ENCODE measurements at places on chromosomes 16 and 17.

DNA sequence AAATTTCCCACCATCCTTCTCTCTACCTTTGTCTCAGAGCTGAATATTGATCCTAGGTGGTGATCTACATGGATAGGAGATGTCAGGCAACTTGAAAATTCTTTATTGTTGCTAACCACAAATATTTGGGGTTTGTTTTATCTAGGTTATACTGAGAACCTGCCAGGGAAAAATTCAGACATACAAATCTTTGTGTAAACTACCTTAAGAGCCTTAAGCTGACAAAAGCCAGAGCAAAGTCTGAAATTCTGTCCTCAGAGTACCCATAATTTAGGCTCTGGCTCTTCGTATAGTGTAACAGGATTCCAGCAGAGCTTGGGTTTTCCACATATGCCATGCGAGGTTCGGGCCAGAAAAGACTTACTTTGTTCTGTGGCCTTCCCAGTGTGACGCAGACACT lies 406.7 kb upstream of the MAF start:
- DNase-seq: no peak

DNA sequence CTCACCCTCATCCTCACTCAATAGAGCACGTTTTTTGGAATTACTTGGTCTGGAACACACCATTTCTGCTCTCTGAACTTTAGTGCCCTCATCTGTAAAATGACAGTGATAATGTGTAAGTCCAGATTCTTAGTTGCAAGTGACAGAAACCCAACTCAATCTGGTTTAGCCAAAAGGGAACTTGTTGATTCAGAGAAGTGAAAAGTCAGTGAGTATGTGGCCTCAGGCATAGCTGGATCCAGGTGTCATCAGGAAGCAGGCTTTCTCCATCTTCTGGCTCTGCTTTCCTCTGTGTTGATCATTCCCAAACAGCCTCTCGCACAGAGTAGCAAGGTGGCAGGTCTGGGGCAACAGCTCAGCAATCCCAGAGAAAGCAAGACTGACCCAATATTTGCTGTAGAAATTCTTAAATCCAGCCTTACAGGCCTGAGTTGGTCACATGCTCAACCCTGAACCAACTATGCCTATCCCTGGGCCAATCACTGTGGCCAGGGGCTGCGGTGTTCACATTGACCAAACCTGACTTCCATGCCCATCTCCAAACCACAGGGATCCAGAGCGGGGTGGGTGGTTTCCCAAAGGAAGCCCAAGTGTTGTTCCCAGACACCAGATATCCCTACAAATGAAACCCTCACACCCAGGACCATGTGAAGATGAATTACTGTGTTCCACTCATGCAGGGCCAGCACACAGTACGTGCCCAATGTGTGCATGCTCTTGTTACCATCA lies 23.3 kb upstream of the ALKBH5 start:
- DNase-seq: no peak

GRCh38 chr16:86517652-86518258 lies 7.4 kb downstream of the FOXF1 start:
- peak; percentile 83 for DNase-seq

- DNase-seq: no peak
Observed at GRCh38 chr16:51523400-51523799, 372.3 kb upstream of the SALL1 start.

DNA sequence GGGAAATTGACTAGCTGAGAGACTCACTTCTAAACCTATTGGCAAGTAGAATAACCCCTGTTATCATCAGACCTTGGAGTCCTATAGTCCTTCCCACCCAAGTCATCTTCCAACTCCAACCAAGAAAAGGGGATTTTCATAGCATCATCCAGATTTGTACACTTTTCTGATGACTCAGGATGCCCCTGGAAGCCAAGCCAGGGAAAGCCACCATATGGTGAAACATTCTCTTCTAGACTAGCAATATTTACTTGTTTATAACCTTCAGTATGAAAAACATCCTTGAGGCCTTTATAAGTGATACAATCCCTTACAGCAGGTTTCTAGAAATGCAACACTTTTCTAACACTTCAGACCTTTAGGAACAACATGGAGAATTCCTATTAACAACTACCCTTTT lies 618.8 kb upstream of the CDH11 start:
- no peak for DNase-seq

DNA sequence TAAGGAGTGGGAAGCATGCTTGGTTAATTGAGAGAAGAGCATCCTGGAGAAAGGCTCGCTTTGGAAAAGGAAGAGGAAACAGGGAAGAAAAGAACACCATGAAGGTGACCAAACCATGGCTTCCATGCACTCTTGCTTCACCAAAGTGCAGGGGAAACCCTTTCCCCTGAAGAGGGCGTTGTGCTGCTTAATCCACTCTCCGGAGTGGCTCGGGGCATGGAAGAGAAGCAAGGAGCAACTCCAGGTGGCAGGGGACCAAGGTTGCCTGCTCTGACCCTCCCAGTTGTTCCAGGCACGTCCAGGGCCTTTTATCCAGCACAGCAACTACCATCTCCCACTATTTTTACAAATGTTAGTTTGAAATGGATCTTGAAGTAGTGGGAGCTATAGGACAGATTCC lies 108.1 kb downstream of the STX8 start:
- DNase-seq: peak; percentile 30

GRCh38 chr17:80891397-80892018 lies 100.1 kb upstream of the CHMP6 start:
- no peak for DNase-seq

DNA sequence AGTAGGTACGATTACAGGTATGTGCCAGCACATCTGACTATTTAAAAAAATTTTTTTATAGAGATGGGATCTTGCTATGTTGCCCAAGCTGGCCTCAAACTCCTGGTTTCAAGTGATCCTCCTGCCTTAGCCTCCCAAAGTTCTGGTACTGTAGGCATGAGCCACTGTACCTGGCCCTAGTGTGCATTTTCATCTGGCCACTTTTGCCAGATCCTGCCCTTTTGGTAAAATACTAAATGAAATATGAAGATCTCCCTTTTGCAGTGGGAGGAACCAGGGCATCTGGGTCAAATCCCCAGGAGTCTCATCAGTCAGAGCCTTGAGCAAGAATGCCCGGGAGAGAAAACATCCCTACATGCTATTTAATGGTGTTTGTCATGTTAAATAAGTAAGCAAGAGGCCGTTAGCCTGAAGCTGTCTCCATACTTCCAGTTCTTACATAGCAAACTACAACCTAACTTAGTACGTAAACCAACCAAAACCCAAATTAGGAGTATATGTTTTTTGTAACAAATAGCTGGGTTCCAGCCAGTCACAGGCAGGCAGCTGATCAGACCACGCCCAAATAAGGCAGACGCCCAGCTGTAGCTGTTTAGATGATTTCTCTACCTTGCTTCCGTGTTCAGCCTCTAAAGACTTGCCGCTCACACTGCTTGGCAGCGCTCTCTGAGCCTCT lies 46.5 kb upstream of the CLEC18A start:
- DNase-seq: no peak

GRCh38 chr16:85029408-85029784 lies 1.8 kb downstream of the KIAA0513 start:
- no peak for DNase-seq

DNA sequence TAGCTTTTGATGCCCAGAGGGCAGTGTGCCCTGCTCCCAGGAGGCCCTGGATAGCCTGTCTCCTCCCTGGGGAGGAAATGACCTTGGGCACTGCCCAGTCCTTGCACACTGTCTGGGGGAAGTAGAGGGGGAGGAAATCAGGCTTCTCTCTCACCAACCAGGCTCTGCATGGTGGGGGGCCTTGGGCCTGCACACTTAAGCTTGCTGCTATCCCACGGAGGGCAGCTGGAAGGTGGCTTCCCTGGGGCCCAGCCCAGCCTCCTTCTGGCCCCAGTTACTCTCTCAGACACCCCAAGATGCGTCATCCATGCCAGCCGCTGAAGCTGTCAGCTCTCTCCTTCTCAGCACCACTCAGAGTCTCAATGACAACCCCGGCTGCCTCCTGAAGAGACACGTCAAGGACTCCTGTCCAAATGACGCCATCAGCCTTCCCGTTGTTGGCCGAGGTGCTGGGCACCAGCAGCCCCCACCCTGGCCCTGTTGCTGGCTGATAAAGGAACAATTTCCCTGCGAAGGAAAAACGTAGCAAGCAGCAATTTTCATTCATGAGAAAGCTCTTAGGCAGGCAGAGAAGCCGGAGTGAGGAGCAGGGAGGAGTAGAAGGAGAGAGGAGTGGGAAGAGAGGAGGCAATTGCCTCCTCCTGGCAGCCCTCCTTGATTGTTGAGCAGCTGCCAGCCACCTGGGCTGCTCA lies 95.5 kb downstream of the SDK2 start:
- DNase-seq: no peak

DNA sequence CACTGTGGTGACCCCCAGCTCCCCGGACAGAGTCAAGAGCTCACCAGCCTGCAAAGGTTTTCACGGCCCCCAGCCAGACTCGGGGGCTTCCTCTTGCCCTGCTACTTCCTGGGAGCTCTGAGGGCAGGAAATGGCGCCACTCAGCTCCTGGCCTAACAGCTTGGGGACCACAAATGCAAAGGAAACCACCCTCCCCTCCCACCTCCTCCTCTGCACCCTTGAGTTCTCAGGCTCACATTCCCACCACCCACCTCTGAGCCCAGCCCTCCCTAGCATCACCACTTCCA lies 375 bp upstream of the SPN start:
- no peak for DNase-seq

DNA sequence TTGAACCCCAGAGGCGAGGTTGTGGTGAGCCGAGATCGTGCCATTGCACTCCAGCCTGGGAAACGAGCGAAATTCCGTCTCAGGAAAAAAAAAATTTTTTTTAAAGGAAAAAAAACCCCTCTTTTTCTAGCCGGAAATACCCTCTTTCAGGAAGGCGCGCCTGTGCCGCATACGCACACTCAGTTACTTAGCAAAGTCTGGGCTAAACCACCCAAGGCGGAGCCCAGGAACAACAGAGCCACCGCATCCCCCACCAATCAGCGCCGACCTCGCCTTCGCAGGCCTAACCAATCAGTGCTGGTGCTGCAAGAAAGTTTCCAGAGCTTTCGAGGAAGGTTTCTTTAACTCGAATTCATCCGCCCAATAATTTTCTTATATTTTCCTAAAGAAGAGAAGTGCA lies 510.4 kb downstream of the KCNJ18 start:
- DNase-seq: no peak

- no peak for DNase-seq
Observed at GRCh38 chr17:4490109-4490591, 8.5 kb upstream of the SPNS2 start.

GRCh38 chr17:7611635-7612293 lies 2.9 kb downstream of the FXR2 start:
- no peak for DNase-seq

- DNase-seq: no peak
Observed at GRCh38 chr17:13582776-13583547, 18.8 kb downstream of the HS3ST3A1 start.

GRCh38 chr17:16267174-16267573 lies 50.2 kb downstream of the PIGL start:
- DNase-seq: no peak

- DNase-seq: no peak
Observed at GRCh38 chr16:18966791-18967190, 16.9 kb upstream of the TMC7 start.

Measured in glutamatergic neuron (in vitro differentiated cells).